NCI-H345 (cell line): ENCODE measurements at places on chromosomes 4 and X.

DNA sequence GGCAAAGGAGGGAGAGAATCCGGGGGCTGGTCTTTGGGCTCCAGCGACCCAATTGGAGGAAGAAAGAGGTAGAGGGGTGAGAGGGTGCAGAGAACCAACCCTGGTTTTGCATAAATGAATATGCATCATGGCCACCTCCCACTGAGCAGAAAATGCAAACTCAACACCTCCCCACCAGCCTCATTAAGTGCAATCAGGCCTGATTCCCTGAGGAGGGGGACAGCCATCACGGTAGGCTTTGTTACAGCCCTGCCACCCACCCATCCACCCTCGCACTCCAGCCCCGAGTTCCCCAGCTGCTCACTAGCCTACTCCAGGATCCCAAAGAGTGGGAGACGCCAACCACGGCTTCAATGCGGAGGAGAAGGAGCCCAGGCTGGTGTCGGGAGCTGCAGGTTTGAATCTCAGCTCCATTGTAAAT is 48.3 kb upstream of the MAN2B2 start:
- DNase-seq: no peak

GRCh38 chr4:53068755-53069330 is 206.7 kb downstream of the RASL11B start:
- no peak for DNase-seq

DNA sequence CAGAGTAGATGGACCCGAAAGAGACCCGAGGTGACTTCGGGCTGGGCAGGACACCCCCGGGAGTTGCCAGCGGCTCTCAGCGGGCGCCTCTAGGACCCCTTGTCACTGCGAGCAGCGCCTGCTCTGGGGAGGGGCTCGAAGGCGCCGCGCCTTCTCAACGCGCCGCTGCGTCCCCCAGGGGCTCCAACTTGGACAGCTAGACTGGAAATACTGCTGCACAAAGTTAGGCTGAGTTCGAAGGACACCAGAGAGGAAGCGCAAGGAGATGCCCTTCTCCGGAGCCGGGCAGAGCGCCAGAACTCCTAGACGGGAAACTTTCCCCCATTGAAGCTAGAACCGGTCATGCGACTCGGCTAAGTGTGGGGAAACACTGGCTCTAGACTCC is 493 bp upstream of the KCNIP4 start:
- DNase-seq: peak; percentile 35

GRCh38 chr4:139801895-139802294 is 136.3 kb downstream of the MGST2 start:
- DNase-seq: no peak

DNA sequence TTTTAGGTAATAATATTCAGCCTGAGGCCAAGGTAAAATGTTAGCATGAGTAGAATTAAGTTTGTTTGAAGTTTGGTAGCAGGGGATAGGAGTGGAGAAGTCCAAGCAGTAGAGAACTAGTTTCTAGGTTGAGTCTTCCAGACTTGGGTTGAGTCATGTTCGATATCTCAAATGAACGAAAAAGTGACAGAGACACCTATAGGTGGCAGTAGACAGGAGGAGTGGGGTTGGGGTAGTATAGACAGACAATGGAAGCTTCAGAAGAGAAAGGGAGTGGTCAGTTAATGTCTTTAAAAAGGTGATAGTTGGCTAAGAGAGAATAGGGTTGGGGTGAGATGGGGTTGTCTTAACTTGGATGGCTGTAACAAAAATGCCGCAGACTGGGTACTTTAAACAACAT is 58.7 kb upstream of the EMCN start:
- no peak for DNase-seq

DNA sequence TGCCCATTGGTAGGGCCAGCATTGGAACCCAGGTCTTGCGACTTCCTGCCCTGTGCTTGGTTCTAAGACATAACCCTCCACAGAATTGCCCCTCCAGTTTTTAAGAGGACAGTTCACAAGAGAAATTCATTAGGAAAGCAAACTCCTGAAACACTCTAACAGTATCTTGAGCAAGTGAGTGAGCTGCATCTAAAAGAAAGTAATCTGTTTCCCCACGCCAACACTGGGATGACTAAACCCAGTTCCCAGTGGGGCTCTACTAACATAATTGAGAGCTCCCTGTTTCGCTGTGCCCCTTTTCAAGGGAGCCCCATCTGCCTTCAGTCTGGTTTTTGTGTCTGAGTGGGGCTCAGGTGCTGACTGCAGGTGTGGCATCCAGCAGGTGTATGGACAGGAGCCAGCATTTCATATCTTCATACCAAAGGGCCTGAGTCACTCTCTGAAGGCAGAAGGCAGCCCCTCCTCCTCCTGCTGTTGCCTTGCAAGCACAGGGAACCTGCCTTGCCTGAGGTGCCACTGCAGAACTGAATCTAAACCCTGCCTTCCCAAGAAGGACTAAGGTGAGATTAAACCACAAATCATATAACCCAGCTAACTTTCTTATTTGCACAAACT is 8.0 kb downstream of the AMOT start:
- peak; percentile 60 for DNase-seq

GRCh38 chr4:15427701-15428100 is at the start of gene C1QTNF7:
Gene C1QTNF7 (plus strand): TSS chr4:15428033. CDS start chr4:15435744, 7,711 bp downstream.
- no peak for DNase-seq

GRCh38 chrX:119151051-119151380 is 23.4 kb upstream of the KIAA1210 start:
- DNase-seq: no peak

DNA sequence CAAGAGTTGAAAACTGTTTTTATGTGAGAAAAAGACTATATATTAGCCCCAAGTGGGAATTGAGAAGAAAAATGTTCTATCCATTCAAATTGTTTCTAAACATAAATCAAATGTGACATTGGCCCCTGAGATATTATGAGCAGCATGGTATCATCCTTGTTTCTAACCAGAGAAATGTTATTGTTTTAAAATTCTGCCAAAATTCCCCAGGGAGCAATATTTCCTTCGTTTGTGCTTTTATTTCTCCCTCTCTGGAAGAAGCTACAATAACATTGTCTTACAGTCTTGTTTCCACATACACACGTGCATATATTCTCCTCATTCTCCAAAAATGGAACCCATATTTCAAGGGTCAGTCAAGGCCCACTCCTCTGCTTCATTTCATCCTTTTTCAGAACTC is 46.7 kb downstream of the MAGEB17 start:
- DNase-seq: no peak

DNA sequence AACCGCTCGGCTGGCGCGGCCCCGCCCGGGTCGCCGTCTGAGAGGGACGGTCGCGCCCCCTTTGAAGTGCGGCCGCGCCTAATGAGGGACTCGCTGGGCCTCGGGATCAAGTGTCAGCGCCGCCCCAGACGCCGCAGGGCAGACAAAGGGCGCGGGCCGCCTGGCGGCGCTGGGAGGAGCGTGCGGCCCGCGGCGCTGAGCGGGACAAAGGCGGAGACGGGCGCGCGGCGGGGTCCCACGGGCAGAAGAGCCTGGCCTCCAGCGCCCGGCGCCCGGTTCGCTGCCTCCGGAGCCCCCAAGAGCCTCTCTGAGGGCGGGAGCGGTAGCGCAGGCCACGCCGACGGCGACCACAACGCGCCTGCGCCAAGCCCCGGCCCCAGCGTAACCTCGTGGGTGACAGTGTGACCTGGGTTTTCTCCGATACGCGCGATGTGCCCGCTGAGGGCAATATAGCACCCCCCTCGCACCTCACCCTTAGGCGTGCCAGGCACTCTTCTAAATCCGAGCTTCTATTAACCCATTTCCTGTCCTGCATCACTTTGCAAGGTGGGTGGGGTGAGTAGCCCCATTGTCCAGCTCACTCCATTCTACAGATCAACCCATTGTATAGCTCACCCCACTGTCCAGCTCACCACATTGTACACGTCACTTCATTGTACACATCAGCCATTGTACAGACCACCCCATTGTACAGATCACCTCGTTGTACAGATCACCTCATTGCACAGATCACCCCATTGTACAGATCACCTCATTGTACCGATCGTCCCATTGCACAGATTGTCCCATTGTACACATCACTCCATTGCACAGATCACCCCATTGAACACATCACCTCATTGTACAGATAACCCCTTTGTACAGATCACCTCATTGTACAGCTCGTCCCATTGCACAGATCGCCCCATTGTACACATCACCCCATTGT is 33.7 kb upstream of the STX18 start:
- DNase-seq: peak; percentile 34

GRCh38 chrX:139126493-139126892 is 404.0 kb upstream of the F9 start:
- DNase-seq: no peak

DNA sequence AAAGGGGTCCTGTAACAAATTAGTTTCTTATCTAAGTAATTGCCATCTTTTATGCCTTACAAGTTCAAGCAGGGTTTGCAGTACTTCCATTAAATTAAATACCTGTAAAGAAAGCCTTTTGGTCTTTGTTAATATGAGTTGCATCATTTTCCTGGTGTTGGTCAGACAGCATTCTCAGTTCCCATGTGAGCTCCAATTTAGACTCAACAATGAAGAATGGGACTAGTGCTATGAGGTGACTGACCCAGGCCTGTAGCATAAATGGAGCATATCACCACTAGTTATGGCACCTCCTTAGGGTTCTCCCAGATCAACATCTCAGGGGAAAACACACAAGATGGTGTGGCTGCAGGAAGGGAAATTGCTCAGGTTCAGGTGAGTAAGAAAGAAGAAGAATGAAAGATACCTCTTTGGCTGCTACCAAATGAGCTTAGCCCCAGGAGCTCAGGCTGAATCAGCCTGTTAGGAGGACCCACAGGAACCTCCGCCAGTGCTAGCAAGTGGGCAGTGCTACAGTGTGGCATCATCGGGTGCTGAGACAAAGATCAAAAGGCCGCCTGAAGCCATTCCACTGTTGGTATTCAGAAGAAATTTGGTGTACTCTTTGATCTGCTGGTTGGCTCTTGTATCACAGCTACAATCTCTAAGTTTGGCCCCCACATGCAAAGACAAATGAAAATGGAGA is 1.8 kb downstream of the TTC29 start:
- DNase-seq: no peak

GRCh38 chr4:124980276-124980752 is 267.8 kb upstream of the ANKRD50 start:
- DNase-seq: no peak

- DNase-seq: no peak
Observed at GRCh38 chr4:70619778-70620177, 8.8 kb upstream of the ENAM start.

- no peak for DNase-seq
Observed at GRCh38 chr4:182062936-182063335, 180.3 kb upstream of the TENM3 start.

GRCh38 chr4:100754751-100755150 is 236.9 kb upstream of the EMCN start:
- no peak for DNase-seq

- no peak for DNase-seq
Observed at GRCh38 chr4:173747537-173748257, 217.7 kb upstream of the HAND2 start.

DNA sequence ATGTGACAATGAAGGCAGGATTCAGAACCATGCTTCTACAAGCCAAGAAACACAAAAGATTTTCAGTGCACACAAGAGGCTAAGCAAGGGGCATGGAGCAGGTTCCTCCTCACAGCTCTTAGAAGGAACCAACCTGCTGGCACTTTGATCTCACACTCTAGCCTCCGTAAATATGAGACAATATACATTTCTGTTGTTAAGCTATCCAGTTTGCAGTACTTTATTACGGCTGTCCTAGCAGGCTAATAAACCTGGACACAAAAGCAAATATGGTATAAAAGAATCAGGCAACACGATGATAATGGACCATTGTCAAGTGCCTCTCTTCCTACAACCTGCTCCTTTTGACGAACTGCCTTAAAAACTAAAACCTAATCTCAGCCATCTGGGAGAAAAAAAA is 114.5 kb downstream of the ZAR1 start:
- DNase-seq: no peak
